T-helper 17 cell (primary cell): ENCODE measurements at places on chromosomes 1 and 21.

GRCh38 chr1:21685946-21686678 is 17.0 kb upstream of the RAP1GAP start:
- no peak for DNase-seq

- DNase-seq: no peak
Measured at GRCh38 chr1:11790880-11791715, 14.7 kb downstream of the MTHFR start.

DNA sequence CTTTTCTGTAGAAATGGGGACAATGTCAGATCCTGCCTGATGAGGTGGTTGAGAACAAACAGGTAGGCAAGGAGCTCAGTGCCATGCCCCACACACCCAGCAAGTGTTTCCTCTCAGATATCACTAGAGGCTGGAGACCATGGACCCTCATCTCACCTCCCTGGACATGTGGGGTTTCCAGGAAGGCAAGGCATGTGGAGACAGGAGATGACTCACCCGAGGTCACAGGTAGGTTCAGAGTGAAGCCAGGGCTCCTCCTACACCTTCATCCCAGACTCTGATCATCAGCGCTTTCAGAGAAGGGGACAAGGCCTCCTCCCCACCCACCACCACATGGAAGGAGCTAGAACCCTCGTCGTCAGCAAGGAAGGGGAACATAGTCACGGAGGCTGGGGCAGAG is 69.2 kb downstream of the MATN1 start:
- DNase-seq: no peak

DNA sequence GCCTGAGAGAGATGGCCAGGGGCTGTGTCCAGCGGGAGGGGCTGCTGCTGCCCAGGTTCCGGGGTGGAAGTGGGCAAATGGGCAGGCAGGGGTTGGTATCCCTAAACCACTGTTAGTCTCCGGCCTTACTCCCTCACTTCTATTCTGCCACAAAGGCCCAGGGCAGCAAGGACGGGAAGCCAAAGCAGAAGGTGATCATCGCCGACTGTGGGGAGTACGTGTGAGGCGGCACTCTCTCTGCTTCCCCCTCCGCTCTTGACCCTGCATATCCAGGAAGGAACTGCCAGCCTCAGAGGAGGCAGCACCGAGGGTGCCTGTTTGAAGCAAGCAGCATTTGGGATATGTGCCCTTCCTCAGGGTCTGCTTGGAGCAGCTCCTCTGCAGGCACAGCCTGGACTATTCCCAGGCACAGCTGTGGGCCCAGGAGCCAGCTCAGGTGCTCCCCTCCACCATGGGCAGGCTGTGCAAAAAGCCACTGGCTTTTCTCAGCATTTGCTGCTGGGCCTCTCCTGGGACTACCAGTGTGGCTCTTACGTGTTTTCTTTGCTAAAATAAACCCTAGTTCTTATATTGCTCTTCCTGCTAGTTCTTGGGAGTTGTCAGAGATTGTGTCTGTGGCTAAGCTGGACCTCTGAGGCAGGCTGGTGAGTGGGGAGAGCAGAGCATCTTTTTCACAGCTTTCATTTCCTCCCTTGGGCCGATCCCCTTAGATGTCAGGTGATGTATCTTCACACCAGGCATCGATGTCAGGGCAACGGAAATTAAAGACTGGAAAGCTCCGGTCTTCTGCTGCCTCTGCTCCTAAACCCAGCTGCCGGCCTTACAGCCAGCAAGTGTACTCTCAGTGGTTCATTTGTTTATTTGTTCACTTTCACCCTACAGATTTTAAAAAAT is 14.7 kb downstream of the PPIE start:
- no peak for DNase-seq

DNA sequence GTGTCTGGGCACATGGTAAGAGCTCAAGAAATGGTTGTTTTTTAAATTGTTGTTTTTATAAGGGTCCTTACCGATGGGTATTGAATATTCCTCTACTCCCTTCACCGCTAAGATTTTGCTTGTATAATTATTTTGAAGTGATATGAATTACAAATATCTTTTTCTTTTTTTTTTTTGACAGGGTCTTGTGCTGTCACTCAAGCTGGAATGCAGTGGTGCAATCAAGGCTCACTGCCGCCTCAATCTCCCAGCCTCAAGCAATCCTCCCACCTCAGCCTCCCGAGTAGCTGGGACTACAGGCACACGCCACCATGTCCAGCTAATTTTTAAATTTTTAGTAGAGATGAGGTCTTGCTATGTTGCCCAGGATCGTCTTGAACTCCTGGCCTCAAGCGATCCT is 27.1 kb upstream of the RAB3GAP2 start:
- DNase-seq: no peak

- DNase-seq: no peak
Measured at GRCh38 chr1:245085508-245086095, 69.2 kb upstream of the KIF26B start.

DNA sequence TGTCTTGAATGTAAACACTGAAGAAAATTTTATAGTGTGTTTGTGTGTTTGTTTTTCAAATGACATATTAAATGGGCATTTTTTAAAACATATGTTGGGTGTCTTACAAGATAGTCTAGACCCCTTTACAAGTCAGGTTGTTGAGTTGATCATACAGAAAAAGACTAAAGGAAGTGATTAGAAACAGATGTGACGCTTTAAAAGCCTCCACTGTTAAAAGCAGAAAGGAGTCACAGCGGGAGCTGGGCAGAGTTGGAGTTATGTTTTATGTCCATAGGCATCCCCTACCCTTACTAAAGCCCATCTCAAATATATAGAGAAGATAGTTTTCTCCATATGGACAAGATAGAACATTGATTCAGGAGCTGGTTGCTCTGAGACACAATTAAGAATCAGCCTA is 393.9 kb downstream of the PLPP3 start:
- DNase-seq: no peak

DNA sequence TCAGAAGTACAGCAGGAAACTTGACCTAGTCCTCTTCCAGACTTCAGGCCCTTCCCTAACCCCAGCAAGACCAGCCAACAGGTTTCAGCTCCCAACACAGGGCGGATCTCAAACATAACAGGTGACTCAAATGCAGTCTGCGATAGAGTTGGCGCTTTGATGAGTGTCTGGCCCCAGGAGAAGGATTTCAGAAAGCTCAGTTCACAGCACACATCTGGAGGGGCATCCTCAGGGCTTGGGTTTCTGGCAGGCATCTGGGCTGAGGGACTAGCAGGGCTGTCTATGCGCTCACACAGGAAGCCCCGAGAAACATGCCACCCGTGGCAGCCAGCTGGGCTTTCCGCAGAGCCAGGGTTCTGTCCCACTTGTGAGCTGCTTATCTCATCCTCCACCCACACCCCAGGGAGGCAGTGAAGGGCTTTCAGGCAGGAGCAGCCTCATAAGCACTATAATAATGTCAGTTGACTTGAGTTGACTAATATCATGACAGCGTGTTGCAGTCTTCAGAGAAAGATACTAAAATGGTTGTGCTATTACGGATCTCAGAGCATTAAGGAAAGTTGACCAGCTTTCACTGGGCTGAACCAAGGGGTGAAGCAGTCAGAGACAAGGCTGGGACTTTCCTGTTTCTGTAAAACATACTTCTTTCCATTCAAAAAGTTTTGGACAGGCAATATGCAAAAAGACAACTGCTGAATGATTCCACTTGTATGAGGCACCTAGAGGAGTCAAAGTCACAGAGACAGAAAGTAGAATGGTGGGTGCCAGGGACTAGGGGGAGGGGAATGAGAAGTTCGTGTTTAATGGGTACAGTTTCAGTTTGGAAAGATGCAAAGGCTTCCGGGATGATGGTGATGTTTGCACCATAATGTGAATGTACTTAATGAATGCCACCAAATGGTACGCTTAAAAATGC is 233.0 kb upstream of the IRF2BP2 start:
- DNase-seq: peak; percentile 45

GRCh38 chr1:93078638-93078985 is 471 bp upstream of the MTF2 start:
- no peak for DNase-seq

DNA sequence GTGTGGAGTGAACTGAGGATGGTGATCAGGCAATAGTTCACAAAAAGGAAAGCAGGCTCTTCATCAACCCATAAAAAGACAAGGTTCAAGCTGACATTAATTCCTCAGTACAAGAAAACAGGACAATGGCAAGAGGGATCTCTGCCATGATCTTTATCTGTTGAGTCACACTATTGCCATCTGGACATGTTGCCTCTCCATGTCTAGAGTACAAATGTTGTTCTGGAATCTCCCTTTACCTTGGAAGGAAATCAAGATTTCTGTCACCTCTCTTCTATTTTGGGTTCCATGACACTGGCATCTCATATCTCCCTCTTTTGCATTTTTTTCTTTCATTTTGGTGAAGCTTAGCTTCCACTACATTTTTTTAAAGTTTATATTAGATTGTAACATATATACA is 329.1 kb downstream of the USP25 start:
- DNase-seq: no peak

- DNase-seq: no peak
Measured at GRCh38 chr1:115463347-115463746, 125.3 kb upstream of the NGF start.

GRCh38 chr1:19469004-19469403 is 16.3 kb downstream of the CAPZB start:
- DNase-seq: no peak

- no peak for DNase-seq
Measured at GRCh38 chr1:16374266-16374665, 7.2 kb downstream of the SZRD1 start.

- no peak for DNase-seq
Measured at GRCh38 chr1:38094711-38095290, 48.2 kb upstream of the POU3F1 start.

GRCh38 chr1:226547754-226548191 is 791 bp upstream of the STUM start:
- DNase-seq: peak; percentile 32
